D721Med (cell line): ENCODE measurements at places on chromosomes 6 and 20.

DNA sequence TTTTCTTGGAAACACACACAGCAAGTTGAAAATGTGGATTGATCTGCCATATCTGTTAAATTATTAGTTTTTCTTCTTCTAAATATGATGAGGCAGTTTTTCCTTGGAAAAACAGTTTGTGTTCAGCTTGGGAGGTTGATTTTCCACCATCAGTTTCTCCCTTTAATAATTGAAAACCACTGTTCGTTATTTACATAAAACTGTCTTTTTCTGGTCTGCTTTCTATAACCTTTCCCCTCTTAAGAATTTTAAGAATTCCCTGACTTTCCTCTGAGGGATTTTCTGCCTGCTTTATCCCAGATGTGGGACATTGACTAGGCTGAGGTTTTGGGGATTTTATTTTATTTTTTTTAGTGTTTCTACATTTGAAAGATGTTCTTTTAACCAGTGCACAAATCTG is 27.2 kb downstream of the DSE start:
- DNase-seq: no peak

- no peak for DNase-seq
These were observed 26.2 kb downstream of the SPTLC3 start for GRCh38 chr20:13034936-13035335.

GRCh38 chr20:3716195-3716834 is 3.9 kb upstream of the SIGLEC1 start:
- DNase-seq: no peak

GRCh38 chr20:4519534-4519933 is 202.2 kb upstream of the PRND start:
- no peak for DNase-seq
